ENCODE measurements at places on chromosomes 7 and 10. TPM values are rescaled to one million over a fixed set of nuclear protein-coding genes. Genes with fewer than 3 reads are reported as not detected.

- DNase-seq, result no peak
These were observed 762 bp upstream of the SEMA3E start for GRCh38 chr7:83649701-83650100.

GRCh38 chr10:11707624-11708350, 34.4 kb upstream of the ECHDC3 start:
- DNase-seq, result no peak

DNA sequence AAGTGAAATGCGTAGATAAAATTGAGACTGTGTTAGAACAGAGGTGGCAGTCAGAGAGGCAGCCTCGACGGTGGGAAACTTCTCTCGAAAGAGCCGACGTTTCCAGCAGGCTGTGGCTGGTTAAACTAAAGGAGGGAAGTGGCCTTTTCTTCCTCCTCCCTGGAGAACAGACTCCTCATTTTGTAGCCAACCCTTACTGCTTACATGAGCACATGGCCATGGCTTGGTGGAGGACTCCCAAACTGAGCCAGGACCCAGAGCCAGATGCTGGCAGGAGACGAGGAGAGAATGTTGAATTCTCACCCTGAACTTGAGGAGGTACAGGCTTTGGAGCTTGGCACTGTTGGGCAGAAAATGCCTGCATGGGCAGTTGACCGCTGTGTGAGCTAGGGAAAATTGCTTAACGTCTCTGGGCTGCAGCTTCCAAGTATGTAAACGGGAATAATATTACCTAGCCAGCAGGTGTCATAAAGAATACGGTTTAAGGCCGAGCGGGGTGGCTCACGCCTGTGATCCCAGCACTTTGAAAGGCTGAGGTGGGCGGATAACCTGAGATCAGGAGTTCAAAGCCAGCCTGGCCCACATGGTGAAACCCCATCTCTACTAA, 24.5 kb downstream of the MMD2 start:
- no peak for DNase-seq

DNA sequence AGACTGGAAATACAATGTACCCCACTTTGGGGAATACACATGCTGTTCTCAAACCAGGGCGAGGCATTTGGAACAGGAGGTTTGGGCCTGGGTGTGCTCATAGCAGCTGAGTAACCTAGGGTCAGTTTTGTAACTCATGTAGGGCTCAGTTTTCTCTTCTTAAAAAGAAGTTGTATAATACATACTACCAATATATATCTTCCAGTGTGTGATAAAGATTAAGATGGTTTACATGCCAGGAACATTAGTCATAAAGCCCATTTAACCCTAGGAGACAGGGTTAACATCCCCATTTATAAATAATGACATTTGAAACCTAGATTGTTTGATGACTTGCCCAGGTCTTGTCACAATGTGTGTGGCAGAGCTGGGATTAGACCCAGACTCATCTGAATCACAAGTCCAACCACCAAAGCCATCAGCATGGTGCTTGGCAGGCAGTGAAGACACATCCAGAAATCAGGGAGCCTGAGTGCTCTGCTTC, 6.0 kb downstream of the AKR1B10 start:
- peak; percentile 2 for DNase-seq

The PPP1R9A gene
- not detected for total RNA-seq

Measured in HFFc6 (cell line).